ENCODE measurements at places on chromosomes 12 and 14.

GRCh38 chr14:39366460-39367386 lies 65.5 kb downstream of the FBXO33 start:
- no peak for DNase-seq

DNA sequence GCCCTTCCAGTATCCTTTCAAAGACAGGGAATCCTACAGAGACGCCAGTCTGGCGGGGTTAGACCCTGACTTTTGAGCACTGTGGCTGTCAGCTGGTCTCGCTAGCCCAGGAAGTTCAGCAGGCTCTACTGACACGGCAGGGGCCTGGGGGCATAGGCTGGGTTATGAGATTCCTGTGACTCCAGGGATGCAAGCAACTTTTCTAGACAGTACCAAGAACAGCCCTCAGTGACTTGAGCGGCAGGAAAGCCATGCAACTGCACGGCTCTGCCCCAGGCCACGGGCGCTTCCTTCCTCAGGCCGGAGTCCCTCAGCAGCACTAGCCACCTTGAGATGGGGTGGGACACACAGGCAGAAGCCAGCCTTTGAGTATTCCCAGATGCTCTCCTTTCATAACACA lies 5.1 kb upstream of the SIVA1 start:
- DNase-seq: no peak

DNA sequence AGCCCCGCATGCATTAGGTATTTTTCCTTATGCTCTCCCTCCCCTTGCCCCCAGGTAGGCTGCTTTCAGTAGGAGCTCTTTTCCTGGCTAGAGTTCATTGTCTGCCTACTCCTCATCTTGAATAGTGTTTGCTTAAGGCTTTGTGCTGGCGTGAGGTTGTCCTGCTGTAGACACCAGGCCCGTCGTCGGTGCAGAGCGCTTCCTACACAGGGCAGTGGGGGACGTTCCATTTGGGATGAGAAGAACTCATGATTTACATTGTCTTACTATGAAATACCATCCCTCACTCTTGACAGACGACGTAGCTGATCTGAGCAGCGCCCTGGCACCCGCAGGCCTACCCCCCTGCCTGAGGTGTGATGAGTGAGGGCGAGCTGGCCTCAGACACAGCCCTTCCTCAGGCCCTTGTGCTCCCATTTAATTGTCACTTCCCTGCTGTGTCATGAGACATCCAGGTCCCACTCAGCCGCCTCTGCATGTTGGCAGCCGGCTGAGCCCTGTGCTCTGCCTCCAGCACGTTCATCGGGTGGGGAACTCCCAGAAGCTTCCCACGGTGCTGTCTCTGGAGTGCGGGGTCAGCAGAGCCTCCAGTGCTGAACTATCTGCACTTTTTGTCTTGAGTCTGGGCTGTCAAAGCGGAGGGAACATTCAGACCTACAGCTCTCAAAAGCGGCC lies 76.0 kb downstream of the WDR20 start:
- no peak for DNase-seq

- DNase-seq: no peak
Observed at GRCh38 chr12:44053549-44054127, 217.8 kb downstream of the TMEM117 start.

- peak; percentile 37 for DNase-seq
Observed at GRCh38 chr14:101595887-101596721, 34.8 kb downstream of the DIO3 start.

- no peak for DNase-seq
Observed at GRCh38 chr12:76891609-76892008, 12.8 kb upstream of the CSRP2 start.

- no peak for DNase-seq
Observed at GRCh38 chr14:104528496-104528895, 51.1 kb upstream of the C14orf180 start.

- DNase-seq: no peak
Observed at GRCh38 chr12:88325076-88325815, 183.1 kb downstream of the TMTC3 start.

DNA sequence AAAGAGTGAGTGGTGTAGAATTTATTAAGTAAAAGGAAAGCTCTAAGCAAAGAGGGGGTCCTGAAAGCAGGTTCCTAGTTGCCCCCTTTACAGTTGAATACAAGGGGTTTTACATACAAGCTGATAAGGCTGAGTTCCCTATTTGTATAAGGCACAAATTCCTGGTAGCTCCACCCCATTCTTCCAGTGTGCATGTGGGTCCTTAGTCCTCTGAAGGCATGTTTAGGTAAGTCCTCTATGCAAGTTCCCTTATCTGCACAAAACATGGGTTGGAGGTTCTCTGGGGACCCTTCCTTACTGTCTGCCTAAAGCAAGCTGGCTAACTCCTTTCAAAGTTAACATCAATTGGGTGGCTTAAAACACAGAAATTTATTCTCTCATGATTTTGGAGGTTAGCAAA lies 2.9 kb upstream of the FAR2 start:
- no peak for DNase-seq

GRCh38 chr14:59057551-59057950 lies 130.9 kb upstream of the DAAM1 start:
- DNase-seq: no peak

DNA sequence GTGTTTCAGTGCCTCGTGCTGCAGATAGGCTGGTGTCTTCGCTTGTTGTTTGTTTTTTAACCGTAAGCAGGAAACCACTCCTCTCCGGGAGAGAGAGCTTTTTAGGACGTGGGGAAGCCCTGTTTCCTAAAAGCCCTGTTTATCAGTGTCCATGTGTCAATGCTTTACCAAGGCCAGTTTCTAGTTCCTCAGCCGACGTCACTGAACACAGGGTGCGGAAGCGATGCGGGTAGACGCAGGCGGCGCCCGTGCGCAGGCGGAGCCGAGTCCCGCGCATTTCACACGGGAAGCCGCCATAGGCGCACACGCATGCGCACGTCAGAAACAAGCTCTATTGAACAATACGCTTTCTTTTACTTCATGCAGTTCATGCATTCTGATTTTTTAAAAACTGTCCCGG lies 79.8 kb downstream of the GLT1D1 start:
- DNase-seq: no peak

- DNase-seq: no peak
Observed at GRCh38 chr12:79299447-79300198, 391.1 kb downstream of the PAWR start.

DNA sequence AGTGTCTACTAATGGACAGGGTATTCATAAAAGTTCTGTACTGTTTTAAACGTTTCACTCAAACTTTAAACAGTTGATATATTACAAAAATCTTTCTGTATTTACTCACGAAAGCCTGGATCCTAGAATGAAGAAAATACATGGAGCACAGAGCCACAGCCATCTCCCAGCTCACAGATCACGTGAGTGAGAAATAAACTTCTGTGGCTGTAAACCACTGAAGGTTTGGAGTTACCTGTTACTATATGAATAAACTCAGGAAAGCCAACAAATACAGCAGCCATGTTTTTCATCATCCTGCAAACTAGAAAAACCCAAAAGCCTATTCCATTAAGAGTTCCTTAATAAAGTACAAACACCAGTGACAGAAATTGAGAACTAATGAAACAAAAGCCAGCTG lies 867 bp upstream of the TDG start:
- no peak for DNase-seq

DNA sequence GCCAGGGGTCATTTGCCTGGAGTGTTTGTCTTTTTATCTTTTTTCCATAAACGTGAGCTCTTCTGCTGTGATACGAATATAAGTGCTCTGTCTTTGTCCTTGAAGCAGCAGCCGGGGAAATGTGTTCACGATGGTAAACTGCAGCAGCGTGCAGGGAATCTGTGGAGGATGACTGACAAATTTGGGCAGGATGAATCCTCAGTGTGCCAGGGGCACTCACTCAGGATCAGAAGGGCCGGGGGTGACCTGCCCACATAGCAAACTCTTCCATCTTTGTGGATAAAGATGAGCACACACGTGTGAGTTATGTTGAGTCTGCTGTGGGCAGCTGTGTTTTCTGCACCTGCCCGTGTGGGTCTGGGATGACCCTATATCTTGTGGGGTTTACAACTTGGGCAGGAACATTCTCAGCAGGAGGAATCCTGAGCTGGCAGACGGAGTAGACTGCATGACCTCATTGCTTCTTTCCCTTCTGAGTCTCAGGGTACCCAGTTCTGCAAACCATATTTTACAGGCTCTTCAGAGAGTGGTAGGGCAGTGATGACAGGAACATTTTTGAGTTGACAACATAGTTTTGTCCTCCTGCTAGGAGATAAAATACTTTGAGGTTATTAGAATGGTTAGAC lies 711 bp downstream of the ANO4 start:
- DNase-seq: no peak

DNA sequence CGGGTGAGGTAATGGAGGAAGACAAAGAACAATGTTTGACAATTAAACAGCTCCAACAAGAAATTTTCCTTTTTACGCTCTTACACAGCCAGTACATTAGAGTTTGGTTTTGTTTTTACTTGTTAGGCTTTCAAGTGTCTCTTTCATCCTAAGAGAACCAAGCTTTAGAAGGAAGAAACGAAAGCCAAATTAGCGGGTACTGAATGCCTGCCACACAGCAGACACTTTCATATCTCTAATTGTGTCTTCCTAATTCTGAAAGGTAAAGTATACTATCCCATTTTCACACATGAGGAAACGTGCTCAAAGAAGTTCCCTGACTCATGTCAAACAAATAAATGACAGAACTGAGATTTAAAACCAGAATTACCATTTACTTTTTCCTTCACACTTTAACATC lies 65.0 kb downstream of the CDK17 start:
- no peak for DNase-seq

- DNase-seq: no peak
Observed at GRCh38 chr12:19148860-19149259, 19.3 kb downstream of the PLEKHA5 start.

- DNase-seq: peak; percentile 35
Observed at GRCh38 chr14:102949062-102949800, 26.8 kb downstream of the AMN start.

DNA sequence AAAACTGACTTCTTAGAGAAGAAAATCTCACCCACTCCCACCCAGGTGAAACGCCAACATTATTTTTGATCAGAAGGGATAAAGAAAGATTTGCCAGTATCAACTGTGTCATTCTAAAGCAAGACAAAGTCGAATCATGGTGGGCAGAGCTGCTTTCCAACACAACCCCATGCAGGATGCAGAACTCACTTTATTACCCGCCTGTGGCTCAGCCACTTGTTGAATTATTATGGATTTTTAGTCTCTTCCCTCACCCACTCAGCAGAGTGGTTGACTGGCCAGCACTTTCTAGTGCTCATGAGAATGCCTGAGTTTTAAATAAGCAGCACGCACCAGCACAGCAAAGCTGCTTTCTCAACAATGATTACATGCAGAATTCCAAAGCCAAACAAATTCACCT lies 32.1 kb downstream of the CRACR2A start:
- no peak for DNase-seq

GRCh38 chr12:99154983-99155336 lies 492.6 kb upstream of the GARIN6 start:
- no peak for DNase-seq
